ENCODE measurements at places on chromosomes 1 and 21.
A peak's percentile ranks its signal among the peaks of the same experiment; 100 is the strongest.

DNA sequence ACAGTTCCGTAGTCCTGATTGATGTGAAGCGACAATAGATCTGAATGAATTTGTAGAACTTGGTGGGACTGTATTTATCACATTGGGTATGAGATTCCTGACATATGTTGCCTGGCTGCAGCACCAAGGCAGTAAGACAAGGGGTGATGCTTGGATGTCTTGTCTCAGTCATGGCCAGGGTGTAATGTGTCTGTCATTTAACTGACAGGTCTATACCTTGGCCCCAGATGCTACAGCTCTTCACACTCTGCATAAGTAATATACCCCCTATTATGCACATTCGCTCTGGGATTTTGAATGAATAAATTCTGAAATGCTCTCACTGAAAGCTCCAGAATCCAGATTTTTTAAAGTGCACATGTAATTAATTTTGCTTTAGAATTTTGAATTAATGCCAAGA lies 47.3 kb downstream of the NTNG1 start:
- no peak for DNase-seq

DNA sequence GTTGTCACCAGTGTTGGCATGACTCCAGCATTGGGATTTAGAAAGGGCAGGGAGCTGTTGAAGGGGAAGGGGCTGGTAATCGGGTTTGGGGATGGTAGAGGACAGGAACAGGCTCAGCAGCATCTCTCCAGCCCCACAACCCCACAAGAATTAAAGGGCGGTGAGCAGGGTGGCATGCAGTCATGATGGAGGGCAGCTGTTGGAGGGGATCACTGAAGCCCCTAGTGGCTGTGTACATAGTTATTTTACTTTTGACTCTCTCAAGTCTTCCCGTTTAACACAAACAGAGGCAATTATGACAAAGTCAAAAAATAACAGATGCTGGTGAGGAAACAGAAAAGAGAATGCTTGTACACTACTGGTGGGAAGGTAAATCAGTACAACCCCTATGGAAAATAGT lies 213.8 kb downstream of the URB2 start:
- no peak for DNase-seq

DNA sequence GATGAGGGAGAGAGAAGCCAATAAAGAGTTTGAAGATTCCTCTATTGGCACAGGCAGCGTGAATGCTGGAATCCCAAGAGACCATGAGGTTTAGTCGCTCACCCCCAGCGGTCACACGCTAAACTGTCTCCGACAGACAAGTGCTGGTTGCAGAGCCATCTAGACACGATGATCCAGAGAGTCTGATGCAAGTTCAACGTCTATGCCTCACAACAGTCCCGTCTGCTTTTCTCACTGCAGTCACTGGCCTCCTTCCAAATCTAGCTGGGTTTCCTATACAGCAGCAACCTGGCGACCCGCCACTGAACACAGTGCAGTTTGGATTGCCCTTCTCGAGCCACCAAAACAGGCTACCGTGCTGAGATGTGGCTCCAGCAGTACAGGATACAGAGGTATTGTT lies 98.6 kb upstream of the KRTAP19-8 start:
- no peak for DNase-seq

- DNase-seq = no peak
Observed at GRCh38 chr1:41851589-41851988, 67.1 kb downstream of the HIVEP3 start.

- peak; percentile 7 for DNase-seq
Observed at GRCh38 chr1:14969006-14969405, 184.5 kb upstream of the TMEM51 start.

GRCh38 chr1:107153014-107153413 lies 12.2 kb downstream of the NTNG1 start:
- DNase-seq = no peak

DNA sequence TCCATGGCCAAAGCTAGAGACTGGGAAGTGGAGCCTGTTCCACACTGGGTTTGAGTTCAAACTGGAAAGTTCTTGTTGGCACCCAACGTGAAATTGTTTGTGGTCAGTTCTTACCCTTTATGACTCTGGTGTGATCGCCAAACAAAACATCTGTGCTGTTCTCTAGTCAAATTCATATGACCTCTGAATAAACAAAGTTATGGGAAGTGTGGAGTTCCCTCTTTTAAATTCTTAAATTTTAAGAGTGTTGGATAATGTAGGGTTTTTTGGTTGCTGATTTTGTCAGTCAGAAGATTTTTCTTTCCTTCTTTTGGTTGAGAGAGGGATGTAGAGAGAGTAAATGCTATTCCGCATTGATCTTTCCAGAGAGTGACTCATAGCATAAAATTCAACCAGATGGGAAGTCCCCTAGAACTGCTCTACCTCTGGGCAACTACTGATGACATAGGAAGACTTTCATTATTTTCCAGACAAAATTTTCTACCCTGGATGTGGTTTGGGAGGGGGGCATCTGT lies 36.4 kb downstream of the CHML start:
- no peak for DNase-seq

- no peak for DNase-seq
Observed at GRCh38 chr21:19433623-19434022, 1030.0 kb upstream of the TMPRSS15 start.
